Glutamatergic neuron (in vitro differentiated cells): ENCODE measurements at places on chromosomes 2 and 18. TPM values are rescaled to one million over a fixed set of nuclear protein-coding genes. Genes with fewer than 3 reads are reported as not detected.

DNA sequence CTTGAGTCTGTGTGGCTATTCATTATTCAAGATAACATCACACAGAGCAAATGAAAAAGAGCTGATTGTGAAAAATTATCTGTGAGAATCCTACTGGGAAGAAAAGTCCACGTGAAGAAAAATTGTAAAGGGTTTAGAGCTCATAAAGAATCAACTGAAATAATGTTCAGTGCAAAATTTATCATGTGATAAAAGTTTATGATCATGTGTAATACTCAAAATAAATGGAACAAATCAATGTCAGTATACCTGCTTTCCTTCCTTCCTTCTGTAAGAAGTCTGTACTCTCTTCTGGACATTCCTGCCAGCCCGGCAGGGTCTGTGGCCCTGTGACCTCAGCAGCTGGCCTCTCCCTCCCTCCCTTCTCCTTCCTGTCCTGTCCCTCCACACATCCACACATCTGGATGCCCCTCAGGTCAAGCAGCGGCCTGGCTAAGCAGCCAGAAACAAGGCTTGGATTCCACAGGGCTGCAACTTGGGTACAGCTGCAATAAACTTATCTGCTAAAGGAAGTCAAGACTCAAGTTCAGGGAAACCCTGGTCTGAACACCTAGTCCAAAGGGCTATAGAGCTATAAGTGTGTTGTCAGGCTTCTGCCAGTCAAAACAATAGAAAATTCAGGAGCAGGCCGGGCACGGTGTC, 172.1 kb downstream of the MREG start:
- DNase-seq = no peak

CYBRD1 gene
- 0.54 TPM for total RNA-seq

SPAST gene
- total RNA-seq = 44.5 TPM

CRYBA2 gene
- total RNA-seq = 0.49 TPM

SNORC gene
- total RNA-seq = 2.4 TPM

ZNF532 gene
- total RNA-seq = 217 TPM

DNA sequence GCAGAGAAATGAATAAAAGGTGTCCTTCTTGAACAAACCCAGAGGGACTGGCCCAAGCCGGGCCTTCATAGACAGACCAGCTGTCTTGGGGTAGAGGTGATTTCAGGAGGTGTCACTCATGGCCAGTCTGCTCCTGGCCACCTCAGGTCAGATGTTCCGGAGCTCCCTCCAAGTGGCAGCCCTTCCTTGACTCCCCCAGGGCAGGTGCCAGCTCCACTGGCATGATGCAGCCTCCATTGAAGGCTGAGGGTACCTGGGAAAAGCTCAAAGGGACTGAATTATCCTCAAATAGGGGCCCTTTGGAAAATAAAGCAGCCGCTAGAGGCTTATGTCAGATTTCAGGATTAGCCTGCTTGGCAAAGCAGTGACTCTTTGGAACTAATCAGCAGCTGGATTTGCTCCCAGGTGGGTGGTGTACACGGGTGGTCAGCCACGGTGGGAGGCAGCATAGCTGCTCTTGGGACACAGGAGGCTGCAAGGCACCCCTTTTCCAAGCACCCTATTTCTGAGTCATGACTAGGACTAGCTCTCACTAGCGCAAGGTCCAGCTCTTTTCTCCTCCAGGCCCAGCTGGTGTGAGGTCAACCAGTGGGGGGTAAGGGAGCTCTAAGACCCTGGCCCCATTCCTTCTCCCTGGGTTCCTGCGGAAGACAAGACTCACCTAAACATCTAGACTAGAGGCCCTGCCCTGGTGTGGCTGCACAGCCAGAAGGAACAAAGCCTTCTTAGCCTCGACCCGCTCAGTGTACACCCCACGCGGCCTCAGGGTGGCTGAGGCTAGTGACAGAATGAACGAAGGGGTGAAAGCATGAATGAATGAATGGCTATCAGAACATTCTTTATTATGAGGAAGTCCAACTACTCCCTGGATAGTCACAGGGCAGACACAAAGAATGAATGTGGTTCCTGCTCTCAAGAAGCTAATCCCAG, 29.3 kb downstream of the HS1BP3 start:
- DNase-seq = no peak

GRCh38 chr2:215887303-215887702, 126.0 kb downstream of the MREG start:
- no peak for DNase-seq

EPHA4 gene
- total RNA-seq = 57.2 TPM

ACADL gene
- not detected for total RNA-seq

DNA sequence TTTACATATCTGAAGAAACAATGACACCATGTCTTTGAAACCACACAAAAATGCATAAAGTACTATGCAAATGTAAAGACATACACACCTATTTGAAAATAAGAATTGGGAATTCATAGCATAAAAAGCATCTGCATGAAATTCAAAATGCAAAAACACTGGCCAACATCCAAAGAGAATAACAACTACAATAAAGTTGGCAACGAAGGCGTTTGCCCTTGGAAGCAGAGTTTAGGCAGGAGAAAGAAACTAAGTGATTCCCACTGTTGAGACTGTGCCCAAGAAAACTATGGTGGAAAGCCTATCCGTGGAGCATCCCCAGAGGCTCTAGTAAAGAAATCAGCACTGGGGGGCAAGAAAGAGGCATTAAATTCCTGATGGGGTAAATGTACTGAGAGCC, 292.8 kb downstream of the RIT2 start:
- no peak for DNase-seq

GRCh38 chr2:86453836-86454235, 12.7 kb downstream of the KDM3A start:
- DNase-seq = no peak
